ENCODE measurements at places on chromosomes 4 and X.

- DNase-seq: no peak
Observed at GRCh38 chr4:177384856-177385397, 57.3 kb downstream of the AGA start.

- no peak for DNase-seq
Observed at GRCh38 chrX:13697455-13697854, 8.5 kb downstream of the RAB9A start.

DNA sequence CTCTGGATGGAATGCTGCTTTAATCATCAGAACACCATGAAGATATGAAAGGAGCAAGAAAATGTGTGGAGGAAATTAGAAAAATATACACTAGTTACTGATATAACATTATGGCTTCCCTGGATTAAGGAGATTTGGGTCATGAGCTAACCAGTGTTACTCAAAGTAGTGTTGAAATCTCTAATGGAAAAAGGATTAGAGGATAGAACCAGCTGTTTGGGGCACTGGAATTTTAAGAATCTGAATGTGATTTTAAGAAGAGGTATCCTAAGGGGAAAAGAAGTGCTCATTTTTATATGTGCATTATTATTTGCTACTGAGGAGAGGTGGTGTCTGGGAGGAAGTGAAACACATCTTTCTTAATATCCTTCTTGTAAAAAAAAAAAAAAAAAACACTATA, 164.1 kb upstream of the PPARGC1A start:
- DNase-seq: no peak

DNA sequence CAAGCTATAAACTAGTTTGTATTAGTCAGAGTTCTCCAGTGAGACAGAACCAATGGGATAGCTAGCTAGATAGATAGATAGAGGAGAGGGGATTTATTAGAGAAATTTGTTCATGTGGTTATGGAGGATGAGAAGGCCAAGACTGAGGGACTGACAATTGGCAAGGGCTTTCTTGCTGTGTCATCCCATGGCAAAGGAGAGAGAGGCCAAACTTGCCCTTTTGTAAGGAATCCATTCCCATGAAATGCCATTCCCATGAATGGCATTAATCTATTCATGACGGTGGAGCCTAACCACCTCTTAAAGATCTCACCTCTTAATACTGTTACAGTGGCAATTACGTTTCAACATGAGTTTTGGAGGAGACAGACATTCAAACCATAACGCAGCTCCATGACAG, 58.1 kb downstream of the LINC00632 start:
- no peak for DNase-seq

- no peak for DNase-seq
Observed at GRCh38 chr4:142085513-142086292, 449.3 kb downstream of the IL15 start.

DNA sequence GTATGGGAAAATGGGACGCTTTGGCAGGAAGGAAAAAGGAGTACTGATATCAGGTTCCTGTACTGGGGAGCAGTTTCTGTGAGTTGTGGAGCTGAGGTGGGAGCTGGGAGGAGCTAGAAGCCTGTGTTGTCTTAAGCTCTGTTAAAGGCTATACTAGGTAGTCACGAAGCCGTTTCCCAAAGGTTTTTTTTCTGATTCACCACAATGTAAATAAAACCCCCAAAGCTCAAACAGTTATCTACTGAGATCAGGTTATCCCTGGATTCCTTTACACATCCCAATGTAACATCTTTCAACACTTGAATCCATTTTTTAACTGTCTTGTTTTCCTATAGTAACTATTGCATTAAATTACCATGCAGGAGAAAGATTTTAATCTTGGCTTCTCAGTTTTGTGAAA, 297.4 kb upstream of the SFRP2 start:
- no peak for DNase-seq

DNA sequence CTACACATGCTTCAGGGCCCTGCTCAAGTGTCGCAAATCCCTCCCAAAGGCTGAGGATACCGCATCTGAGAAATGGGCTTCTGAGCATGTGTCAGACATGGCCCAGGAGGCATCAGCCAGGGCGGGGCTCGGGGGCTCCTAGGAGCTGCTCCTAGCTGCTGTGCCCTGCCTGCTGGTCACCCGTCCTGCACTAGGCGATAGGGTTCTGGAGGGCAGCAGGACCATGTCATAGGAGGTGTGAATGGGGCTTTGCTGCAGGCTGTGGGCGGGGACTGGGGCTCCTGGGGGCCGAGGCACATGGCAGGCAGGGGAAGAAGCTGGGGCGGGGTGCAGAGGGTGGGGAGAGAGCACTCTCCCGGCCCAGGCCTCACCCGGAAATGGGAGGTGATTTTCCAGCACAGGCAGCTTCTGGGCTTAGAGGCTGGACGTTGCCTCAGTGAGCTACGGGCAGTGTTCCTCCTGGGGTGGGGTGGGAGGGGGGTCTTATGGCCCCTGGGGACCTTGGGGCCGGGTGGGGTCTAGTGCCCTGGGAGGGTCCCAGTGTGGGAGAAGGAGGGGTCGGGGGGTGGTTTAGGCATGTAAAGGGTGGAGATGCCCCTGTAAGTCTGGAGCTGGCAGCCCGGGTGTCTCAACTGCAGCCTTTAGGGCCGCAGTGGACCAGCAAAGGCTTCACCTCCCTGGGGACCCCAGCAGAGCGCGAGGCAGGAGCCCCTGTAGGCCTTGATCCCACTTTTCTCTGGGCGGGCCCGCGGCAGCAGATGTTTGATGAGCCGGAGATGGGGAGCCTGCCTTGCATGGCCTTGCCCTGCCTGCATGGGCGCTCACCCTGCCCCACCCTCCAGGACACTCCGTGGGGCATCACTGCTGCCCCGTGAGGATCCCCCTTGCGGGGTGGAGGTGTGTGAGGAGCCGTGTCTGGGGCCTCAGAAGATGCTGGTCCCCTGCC, 98.6 kb upstream of the LRPAP1 start:
- DNase-seq: no peak

GRCh38 chr4:173247321-173247720, 78.7 kb downstream of the GALNT7 start:
- no peak for DNase-seq
